ENCODE measurements at places on chromosomes 12 and 14. TPM values are rescaled to one million over a fixed set of nuclear protein-coding genes. Genes with fewer than 3 reads are reported as not detected.

The AQP6 gene
- total RNA-seq, result not detected

DNA sequence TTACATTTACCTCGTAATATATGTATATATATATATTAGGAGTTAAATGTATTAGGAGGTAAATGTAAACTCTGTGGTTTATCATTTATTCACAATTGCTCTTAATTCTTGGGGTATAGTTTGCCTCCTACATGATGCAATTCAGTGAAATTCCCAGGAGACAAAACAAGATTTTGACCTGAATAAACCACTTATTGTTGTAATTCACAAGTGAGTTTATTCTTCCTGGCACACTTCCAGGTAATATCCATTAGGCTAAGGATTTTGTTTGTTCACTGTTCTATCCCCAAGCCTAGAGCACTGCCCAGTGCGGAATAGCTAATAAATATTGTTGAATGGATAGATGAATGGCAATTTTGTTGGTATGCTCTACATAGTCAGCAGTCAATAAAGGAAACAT lies 3.0 kb downstream of the SMIM10L1 start:
- no peak for DNase-seq

- no peak for DNase-seq
These were observed 26.3 kb downstream of the ZFYVE21 start for GRCh38 chr14:103741876-103742275.

DNA sequence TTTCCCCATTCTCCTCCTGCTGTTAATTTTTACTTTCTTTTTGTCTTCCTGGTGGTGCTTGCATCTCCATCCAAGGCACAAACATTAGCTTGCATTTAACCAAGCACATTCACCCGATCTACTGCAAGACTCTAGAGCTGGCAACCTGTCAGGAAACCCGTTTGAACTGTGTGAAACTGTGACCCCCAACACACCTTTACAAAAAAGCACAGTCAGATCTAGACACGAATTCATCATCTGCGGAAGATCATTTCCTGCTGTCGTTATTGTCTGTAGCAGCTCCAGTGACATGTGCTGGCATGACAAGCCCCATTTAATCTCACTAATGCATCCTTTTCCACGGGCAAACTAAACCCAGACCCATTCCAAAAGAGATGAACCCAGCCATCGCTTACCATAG lies 340.5 kb downstream of the VRK1 start:
- no peak for DNase-seq

GRCh38 chr12:99915251-99916082 lies 69.3 kb downstream of the ANKS1B start:
- no peak for DNase-seq

Data from CD8-positive, alpha-beta memory T cell (primary cell).